CD4-positive, alpha-beta memory T cell (primary cell): ENCODE measurements at places on chromosomes 6 and 20.
A peak's percentile ranks its signal among the peaks of the same experiment; 100 is the strongest.

- DNase-seq, result no peak
Observed at GRCh38 chr20:11411765-11412164, 505.9 kb upstream of the BTBD3 start.

DNA sequence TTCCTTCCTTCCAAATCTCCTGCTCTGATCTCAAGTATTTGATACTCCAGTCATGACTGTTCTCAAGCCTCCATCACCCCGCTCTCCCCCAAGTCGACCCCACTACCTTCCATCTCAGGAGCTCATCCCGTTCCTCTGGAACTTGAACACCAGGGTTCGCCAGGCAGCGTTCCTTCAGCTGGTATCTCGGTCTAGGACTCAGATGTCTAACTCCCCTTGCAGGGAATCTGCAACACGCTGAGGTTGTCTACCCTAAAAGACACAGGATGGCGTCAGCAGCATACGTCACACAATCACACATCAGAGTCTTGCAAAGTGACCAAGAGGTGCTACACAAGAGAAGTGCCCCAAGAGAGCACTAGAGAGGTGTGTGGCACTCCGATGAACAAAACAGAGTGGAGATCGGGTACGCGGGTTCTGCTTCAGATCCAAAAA, 706 bp downstream of the ZNF184 start:
- DNase-seq, result peak; percentile 69

DNA sequence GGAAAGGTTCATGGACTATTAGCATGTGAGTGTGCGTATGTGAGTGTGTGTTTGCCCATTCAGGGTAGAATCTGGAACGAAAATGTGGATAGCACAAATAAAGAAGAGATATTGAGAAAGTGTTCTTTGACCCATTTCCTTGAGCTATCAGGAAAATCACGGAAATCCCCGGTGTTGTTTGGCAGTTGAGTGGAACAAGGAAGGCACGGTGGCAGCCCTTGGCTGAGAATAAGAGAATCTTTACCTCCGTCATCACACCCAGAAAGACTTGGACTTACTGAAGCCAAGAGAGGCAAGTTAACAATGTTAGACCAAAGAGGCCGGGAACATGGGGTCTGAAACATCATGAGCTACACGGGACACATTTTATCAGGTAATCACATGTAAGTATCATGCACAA, 588.9 kb upstream of the BTBD3 start:
- DNase-seq, result no peak

- DNase-seq, result no peak
Observed at GRCh38 chr6:12478921-12479320, 188.8 kb downstream of the EDN1 start.

DNA sequence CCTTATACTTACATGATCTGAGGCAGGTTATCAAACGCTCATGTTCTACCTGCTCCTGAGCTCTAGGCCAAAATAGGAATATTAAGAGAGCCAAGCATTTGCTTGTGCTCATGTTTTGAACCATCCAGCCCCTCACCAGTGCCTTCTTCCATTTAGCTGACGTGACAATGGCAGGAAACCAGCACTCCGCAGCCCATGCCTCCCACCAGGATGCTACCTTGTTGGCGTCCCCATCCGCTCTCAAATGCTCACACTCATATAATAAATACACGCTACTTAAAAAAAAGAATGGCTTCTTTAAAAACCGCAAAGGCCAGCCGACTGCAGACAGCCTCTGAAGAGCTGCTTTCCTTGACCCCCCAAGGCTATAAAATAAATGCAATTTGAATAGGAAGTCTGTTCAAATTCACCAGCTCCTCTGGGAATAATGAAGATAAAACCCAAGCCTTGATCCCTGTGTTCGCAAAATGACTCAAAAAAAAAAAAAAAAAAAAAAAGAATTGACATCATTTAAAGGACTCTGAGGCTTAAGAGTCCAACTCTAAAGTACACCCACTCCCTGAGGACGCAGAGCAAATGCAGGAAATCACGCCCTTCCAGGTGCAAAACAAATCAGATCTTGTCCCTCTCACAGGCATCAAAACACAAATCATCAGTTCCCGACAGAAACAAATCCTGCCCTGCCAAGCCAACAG, 29.0 kb downstream of the RNASET2 start:
- no peak for DNase-seq

- DNase-seq, result no peak
Observed at GRCh38 chr6:49151461-49151860, 311.6 kb downstream of the MMUT start.

GRCh38 chr6:132683543-132683942, 24.6 kb upstream of the TAAR1 start:
- DNase-seq, result no peak

- DNase-seq, result no peak
Observed at GRCh38 chr6:65938000-65938399, 231.0 kb upstream of the EYS start.

DNA sequence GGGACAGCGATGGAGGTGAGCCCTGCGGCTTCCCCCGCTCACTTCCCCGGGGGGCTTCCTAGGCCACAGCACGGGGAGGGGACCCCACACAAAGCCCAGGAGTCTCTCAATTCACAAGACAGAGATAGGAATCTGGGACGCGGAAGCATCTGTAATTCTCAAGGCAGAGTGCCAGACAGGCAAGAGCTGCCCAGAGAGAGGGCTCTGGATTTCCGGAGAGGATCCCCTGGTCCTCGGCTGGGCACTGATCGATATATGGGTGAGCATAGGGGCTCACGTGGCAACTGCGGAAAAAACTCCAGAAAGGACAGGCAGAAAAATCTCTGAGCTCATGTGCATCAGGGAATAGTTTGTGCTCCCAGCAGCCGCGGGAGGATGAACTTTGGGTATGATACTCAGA, 296.2 kb downstream of the NRN1 start:
- no peak for DNase-seq

- DNase-seq, result no peak
Observed at GRCh38 chr6:89910902-89911240, 16.6 kb downstream of the GJA10 start.
